Hypothalamus (tissue), 51 donors: ENCODE measurements at places on chromosomes 7 and 10.

GRCh38 chr7:144137501-144137900 is 14.5 kb downstream of the OR2A14 start:
- no peak for DNase-seq

GRCh38 chr7:155839461-155839860 is 27.2 kb upstream of the SHH start:
- no peak for DNase-seq

DNA sequence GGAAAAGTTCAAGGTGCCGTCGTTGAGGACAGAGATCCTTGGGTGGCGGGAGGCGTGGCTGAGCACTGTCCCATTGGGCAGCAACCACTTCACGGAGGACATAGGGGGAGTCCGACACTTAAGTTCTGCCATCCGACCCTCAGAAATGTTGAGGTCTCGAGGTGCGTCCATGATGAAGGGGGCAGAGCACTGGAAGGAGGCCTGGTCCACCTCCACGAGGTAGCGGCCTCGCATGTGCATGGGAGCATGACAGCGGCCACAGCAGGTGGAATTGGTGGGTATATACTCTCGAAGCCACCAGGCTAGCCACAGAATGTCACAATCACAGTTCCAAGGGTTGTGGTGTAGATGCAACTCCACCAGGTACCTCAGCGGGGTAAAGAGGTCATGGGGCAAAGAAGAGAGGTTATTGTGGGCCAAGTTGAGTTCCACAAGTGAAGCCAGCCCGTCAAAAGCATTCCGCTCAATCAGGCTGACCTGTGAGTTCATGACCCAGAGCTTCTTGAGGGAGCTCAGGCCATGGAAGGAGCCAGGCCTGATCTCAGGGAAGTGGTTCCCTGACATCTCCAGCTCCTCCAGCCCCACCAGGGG is 1.7 kb downstream of the LRRC4 start:
- DNase-seq: no peak

DNA sequence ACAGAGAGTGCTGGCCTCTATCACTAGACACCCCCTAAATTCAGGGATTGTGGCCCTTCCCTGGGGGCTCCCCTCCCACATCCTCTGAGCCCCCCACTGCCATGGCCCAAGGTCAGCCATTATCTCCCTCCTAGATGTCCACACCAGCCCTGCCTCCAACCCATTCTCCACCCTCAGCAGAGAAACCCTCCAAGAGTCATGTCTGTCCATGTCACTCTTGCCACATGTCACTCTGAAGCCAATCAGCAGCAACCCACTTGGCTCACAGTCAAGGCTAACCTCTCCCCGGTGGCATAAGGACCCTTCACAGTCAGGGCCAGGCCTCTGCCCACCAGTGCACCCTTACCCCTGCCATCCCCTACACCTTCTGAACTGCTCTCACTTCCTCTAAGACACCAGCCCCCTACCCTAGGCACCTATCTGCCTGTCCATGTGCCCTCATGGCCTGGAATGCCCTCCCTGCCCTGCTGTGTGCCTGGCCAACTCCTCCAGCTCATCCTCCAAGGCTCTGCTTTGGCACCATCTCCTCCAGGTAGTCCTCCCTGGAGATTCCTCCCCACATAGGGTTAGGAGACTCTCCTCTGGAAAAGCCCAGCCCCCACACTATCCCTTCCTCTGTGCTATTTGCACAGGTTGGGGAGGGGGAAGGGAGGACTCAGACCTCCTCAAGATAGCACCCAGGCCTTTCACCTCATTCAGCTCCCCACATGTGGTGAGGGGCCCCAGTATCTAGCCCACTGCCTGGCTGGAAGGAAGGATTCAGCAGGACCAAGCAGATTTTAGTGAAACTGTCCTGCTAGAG is 83.7 kb downstream of the GRID1 start:
- DNase-seq: no peak

GRCh38 chr7:148590471-148590870 is at the start of gene C7orf33:
Gene C7orf33 (plus strand): TSS chr7:148590766. CDS start chr7:148590926, 160 bp downstream.
- DNase-seq: no peak

- no peak for DNase-seq
Observed at GRCh38 chr7:87206361-87206760, 13.2 kb downstream of the TMEM243 start.

DNA sequence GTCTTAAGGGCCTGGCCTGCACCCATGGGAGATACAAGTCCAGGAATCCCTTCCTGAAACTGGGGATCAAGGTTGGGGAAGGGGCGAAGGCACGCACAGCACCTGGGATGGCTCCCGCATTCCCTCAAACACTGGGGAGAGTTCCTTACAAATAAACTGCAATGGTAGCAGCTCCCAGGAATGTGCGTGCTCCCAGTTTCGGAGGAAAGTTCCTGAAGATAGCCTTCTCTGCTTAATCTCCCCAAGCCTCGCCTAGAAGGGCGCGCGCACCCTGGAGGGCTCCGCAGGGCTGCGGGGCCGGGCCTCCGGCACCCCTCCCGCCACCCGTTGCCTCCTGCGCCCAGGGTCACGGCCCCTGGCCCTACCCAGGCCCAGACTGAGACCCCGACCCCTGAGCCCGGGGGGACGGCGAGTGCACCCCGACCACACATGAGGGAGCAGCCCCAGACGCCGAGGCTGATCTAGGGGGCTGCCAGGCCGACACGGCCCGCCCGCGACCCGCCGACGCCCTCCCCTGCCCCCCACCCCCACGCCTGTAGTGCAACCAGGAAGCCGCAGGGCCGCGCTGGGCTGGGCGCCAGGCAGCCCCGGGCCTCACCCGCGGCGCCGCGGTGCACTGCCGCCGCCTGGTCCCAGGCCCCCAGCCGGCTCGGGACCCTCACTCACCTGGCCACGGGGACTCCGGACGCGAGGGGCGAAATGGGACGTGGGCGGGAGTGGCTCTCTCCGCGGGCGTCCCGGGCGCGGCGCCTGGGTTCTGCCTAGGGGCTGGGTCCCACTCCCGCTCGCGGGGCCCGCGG is 460 bp downstream of the ANXA11 start:
- no peak for DNase-seq

- DNase-seq: peak; percentile 27
Observed at GRCh38 chr10:74888962-74889661, 62.7 kb downstream of the KAT6B start.

DNA sequence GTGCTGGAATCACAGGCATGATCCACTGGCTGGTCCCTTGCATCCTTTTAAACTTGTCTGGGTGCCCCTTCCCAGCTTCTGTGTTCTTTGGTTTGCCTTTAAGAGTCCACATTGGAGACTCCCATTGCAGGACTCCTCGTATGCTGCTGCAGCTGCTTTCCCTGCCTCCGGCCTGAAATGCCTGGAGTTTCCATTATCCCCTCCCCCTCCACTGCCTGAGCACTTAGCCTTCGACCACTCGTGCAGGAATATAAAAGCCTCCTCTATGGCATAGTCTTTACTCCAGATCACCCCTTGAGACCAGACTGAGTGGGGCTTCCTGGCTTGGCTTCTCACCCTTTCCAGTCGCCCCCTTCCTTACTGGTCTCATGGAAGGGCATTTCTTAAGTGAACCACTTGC is 80.2 kb downstream of the RHOBTB1 start:
- no peak for DNase-seq

DNA sequence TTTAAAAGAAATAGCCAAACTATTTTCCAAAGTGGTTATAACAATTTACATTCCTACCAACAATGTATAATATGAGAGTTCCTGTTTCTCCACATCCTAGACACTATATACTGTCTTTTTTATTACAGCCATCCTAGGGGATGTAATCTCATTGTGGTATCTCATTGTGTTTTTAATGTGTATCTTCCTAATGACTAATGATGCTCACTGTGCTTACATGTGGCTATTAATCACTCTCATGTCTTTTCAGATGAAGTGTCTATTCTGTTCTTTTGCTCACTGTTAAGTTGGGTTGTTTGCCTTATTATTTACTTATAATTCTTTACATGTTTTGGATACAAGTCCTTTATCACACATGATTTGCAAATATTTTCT is 71.8 kb downstream of the ZNF438 start:
- DNase-seq: no peak

DNA sequence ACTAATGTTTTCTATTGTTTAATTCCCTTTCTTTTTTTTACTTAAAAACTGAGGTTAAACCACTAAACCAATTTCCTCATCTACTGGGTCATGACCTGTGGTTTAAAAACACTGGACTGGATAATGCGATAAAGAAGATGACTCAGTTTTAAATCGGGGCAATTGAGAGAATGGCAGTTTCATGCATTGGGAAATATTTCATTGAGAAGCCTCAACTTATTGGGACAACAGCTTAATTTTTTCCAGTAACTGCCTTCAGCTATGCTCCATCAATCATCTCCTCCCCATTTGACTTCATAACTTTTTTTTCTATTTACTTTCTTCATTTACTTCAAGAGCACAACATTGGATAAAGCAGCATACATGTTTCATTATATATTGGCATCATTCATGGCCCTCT is 61.8 kb upstream of the MET start:
- DNase-seq: no peak

- no peak for DNase-seq
Observed at GRCh38 chr10:88490231-88490980, 92.7 kb downstream of the RNLS start.
